Lung (tissue), 17 donors: ENCODE measurements at places on chromosomes 11 and 22.

GRCh38 chr11:113329725-113330124 is 15.3 kb downstream of the TTC12 start:
- no peak for DNase-seq

- DNase-seq = no peak
These were observed 25.2 kb downstream of the OR51E2 start for GRCh38 chr11:4672470-4672869.

GRCh38 chr11:79902493-79902892 is 461.7 kb upstream of the TENM4 start:
- DNase-seq = no peak

DNA sequence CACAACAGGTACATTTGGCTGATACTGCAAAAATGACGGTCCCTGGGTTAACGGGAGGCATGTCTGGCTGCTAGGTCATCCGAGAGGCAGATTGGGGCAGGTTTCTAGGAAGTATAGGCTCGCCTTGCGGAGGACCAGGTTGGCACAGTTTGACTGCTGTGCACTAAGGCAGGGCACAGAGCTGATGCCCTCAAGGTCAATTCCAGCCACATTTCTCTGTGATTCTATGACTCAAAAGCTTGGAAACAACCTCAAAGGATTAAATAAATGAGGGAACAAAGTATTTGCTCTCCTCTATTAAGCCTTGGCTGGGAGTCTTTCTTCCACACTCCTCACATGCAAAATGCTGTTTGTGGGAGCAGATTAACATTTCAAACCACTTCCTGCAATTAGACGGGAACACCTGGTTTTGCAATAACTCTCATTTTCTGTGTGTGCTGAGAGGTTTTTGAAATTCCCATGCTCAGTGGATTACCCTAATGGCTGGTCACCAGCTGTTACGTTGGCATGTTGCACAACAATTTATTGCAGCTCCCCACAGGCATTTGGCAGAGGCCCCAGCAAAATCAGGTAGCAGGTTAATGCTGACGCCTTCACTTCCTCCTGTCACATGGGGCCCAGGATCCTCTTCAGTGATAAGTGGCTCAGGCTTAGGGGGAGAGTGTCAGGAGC is 61.0 kb upstream of the PLET1 start:
- peak; percentile 49 for DNase-seq

- DNase-seq = no peak
These were observed 2154.9 kb downstream of the LRRC4C start for GRCh38 chr11:39304586-39304985.

- DNase-seq = no peak
These were observed 8.7 kb downstream of the THY1 start for GRCh38 chr11:119414321-119414720.

DNA sequence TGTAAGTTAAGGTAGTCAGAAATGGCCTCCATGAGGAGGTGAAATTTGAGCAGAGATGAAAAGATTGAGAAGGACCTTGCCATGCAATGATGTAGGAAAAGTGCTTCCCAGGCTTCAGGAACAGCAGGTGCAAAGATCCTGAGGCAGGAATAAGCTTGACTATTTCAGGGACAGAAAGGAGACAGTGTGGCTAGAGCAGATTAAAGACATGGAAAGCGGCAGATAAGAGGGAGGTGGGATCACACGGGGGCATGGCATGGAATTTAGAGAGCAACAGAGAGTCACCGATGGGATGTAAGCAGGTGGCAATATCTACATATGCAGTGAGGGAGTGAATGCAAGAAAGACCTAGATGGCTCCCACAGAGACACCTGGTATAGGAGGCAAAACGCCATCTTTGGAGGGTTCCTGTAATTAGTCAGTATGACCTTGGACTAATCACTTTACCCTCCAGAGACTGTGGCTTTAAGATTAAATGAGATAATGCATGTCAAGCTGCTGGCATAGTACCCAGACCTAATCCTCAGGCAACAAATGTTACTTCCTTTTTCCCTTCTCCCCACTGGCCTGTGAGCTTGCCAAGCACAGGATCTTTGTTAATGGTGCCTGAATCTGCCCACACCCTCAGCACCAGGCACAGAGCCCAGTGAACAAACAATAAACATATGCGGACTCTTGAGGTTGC is 24.6 kb upstream of the ACER3 start:
- DNase-seq = peak; percentile 71

GRCh38 chr11:129639300-129639699 is 176.3 kb upstream of the TMEM45B start:
- DNase-seq = no peak

DNA sequence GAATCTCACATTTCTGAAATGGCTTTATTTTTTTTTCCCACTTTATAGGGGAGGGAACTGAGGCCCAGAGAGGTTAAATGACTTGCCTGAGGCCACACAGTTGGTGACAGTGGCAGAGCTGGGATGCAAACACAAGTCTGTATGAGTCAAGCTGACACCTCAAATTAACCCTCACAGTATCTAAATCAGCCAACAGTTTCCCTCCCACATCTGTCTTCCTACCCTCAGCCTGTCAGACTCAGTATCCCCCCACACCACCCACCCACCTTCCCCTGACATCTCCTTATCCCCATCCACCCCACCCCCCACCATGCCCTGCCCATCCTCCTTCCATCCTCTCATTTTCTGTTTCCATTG is 95.2 kb downstream of the TP53I11 start:
- no peak for DNase-seq

DNA sequence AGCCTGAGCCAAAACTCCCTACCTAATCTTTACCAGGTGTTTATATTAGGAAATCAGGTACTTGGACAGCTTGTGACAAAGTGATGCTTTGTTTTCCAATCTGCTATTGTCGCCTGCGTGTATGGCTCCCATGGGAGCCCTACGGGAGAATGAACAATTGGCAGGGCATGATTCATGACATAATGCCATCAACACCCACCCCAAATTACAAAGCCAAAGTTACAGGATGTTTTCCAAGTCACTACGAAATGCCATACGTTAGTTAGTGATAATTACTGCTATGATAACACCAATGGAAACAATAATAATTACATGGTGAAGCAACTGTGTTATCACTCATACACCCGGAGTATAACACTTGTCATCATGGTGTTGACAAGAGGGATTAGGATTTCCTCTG is 226.4 kb downstream of the FAM181B start:
- DNase-seq = no peak

DNA sequence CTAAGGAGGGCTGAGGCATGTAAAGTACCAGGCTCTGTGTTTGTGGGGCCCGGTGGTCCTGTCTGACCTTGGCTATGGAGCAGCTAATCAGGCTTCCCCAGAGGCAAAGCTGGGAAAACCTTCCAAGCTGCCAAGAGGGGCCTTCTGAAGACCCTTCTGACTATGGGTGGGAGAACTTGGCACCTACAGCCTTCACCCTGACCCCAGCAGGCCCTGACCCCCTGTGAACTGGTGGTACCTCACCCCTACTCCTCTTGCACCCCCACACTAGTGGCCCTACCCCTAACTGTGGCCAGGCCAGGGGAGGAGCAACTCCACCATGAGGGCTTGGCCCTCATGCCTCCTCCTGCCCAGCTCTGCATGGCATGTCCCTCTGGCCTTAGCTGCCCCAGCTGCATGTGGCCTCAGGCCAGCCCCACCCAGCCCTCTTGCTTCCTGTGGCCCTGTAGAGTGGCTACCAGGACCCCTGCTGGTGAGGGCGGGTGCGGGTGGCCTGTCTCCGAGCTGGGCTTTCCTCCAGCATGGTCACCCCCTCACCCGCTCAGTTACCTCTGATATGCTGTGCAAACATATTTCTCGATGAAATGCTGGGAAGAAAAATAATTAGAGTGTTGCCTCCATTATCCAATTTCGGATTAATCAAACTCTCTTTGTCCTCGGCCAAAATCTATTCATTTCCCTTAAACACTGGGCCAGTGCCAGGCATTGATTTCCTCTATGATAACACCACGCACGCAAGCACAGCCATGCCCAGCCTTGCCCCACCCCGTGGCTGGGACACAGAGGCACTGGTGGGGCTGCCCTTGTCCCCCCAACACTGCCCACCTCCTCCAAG is 7.5 kb downstream of the GNAZ start:
- DNase-seq = no peak

GRCh38 chr11:117828611-117829368 is 4.2 kb upstream of the FXYD2 start:
- DNase-seq = no peak

- no peak for DNase-seq
These were observed 60.9 kb upstream of the NECTIN1 start for GRCh38 chr11:119789766-119790407.
